WTC11 (cell line): ENCODE measurements at places on chromosomes 2 and 18. TPM values are rescaled to one million over a fixed set of nuclear protein-coding genes. Genes with fewer than 3 reads are reported as not detected.
A peak's percentile ranks its signal among the peaks of the same experiment; 100 is the strongest.

The C2orf80 gene
- 0.39 to 0.96 TPM (median 0.87 TPM) in 3 replicates for total RNA-seq

The TMEM163 gene
- 0.94 to 1.6 TPM (median 1.2 TPM) in 3 replicates for total RNA-seq

The OSBPL6 gene
- total RNA-seq: 7.4 to 9.2 TPM (median 8.3 TPM) in 3 replicates

The CPLX4 gene
- total RNA-seq: not detected in 3 replicates

The GREB1 gene
- total RNA-seq: 31.9 to 35.7 TPM (median 34.4 TPM) in 3 replicates

The MYOM1 gene
- 0.35 to 0.64 TPM (median 0.53 TPM) in 3 replicates for total RNA-seq

The MGAT4A gene
- total RNA-seq: 6.2 to 7.7 TPM (median 6.7 TPM) in 3 replicates

The RTP5 gene
- not detected in 3 replicates for total RNA-seq

The DPYSL5 gene
- total RNA-seq: 7.6 to 12.1 TPM (median 9.2 TPM) in 3 replicates

The STPG4 gene
- not detected in 3 replicates for total RNA-seq

The PRSS56 gene
- not detected in 3 replicates for total RNA-seq

The ASXL3 gene
- 0.35 to 0.76 TPM (median 0.66 TPM) in 3 replicates for total RNA-seq

The HNRNPA3 gene
- 367 to 406 TPM (median 379 TPM) in 3 replicates for total RNA-seq

The SERPINB10 gene
- not detected in 3 replicates for total RNA-seq

The KCNG2 gene
- total RNA-seq: 0.34 to 0.62 TPM (median 0.50 TPM) in 3 replicates

DNA sequence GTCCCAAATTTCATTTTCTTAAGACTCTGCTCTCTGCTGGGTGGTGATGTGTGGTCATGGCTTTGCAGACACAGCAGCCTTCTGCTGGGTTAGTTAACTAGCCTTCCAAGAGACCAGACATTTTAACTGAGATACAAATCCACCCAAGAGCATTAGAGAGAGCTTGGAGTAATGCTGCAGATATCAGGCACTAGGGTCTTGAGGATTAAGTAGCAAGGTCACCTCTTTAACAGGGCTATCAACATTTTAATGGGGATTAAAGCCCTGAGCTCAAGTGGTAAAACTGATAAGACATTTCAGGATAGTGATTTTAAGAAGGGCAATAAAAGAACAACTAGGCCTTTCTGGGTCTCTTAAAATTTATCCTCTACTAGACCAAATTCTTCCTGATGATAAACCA lies 461.2 kb downstream of the MEIS1 start:
- no peak for DNase-seq

GRCh38 chr2:190844700-190845401 lies 35.8 kb upstream of the GLS start:
- DNase-seq: no peak

DNA sequence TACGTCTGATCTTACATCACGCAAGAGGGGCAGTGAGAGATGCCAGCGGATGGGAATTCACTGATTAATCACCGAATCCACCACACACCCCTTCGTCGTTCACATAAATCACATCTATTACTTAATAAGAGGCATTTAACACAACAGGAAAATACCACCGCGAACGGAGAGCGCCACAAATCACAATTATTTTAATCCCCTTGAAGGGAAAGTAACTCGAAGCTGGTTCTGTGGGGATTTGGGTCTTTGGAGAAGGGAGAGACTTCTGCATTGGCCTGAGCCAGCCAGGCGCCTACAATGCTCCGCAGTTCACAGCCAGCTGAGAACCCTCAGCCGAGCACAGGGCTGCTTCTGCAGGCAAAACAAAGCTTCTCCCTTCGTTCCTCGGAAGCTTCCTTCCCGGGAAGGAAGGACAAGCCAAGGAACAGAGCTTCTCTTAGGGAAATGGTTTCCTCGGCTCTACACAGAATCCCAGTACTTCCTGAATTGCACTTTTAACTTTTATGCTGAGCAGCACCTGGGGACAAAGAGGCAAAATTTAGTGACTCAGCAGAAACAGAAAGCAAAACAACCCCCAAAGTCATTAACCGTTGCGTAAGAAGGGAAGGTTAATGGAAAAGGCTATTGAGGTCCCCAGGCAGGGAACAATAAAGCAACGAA lies at the start of gene LRP1B:
Gene LRP1B (minus strand): TSS at position 7 of the 660 bp plus-strand sequence. CDS start 287 bp downstream, outside the sequence.
- peak; percentile 33 for DNase-seq

GRCh38 chr2:204571041-204571440 lies 25.8 kb downstream of the PARD3B start:
- no peak for DNase-seq

- no peak for DNase-seq
Measured at GRCh38 chr2:11161747-11162146, 6.5 kb downstream of the SLC66A3 start.

- no peak for DNase-seq
Measured at GRCh38 chr2:94979406-94980375, 45.8 kb upstream of the MAL start.

DNA sequence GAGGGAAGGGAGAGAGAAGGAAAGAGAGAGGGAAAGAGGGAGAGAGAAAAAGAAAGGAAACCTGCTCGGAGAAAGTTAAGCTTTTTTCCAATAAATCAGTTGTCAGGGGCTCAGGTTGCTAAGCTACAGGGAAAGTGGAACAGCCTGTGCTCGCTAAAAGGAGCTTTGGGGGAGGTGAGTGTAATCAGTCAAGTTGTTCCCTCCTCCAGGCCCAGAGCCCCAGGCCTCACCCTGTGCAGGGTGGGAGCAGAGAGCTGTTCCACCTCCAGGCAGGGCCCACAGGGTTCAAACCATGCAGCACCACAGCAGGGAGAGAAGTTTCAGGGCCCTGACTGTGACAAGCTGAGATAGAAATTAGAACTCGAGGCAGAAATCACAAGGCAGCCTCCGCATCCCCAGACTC lies 56.4 kb upstream of the PPP1CB start:
- no peak for DNase-seq

DNA sequence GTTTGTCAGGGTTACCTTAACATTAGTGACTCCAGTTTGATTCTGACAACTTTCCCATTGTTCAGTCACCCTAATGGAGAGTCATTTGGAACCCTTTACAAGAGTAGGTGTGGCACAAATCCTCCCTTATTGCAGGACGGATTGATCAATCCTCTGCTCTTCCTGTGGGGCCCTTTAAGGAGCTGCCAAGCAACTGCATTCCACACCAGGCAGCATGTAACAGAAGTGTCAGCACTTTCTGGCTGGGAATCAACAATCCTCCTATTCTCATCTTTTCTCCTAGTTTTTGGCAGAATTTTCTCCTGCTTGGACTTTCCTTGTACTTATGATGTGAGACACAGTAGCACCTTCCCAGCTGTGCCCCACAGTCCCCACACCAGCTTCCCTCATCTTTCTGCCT lies 177.8 kb downstream of the ST6GAL2 start:
- no peak for DNase-seq

GRCh38 chr2:72780477-72780876 lies 45.4 kb downstream of the EXOC6B start:
- no peak for DNase-seq

DNA sequence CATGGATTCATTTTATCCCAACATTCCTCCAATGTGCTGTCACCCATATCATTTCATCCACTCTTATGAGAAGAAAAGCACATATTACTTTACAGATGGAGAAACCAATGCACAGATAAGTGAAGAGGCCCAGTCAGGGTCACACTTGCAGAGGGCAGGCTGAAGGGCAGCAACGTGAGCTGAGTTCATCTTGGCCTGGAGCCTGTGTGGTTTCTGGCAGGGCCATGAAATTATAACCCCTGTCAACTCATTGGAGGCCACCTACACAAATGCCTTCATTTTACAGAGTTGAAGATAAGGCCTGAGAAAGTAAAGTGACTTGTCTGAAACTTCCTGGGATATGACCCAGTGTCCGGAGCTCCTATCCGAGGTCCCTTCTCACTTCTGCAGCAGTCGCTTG lies 88.4 kb upstream of the NRP2 start:
- no peak for DNase-seq

GRCh38 chr2:240611601-240612210 lies 13.6 kb upstream of the GPR35 start:
- no peak for DNase-seq

- no peak for DNase-seq
Measured at GRCh38 chr2:236284208-236284607, 20.0 kb upstream of the ASB18 start.

GRCh38 chr18:961644-962355 lies 57.1 kb downstream of the ADCYAP1 start:
- DNase-seq: peak; percentile 66

- DNase-seq: no peak
Measured at GRCh38 chr18:55343396-55344073, 244.5 kb downstream of the TCF4 start.

DNA sequence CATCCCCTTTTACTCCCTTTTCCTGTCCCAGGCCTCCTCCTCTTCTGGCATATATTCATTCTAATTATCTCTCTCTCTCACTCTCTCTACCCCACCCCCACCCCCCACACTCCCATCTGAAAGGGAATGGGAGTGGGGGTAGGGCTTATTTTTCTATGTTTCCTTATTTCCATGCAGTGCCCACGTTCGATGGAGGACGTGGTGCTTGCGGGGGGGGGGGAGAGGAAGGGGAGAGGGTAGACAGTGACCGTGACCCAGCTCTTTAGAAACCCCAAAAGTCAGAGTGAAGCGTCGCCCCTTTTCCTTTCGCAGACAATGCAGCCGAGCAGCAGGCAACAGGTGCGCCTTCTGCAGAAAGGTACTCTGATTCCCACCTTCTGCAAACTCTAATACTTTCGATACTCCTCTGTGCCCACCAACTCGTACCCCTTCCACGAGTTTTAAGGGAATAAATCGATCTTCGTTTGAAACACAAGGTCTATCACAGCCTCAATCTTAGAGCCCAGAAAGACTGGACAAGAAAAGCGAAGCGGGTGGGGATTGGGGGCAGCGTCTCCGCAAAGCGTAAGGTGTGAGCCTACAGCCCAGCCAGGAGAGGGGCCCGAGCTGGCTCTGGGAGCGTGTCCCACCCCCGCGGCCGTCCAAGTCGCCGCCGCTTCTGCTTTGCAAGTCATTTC lies 891 bp upstream of the NR4A2 start:
- DNase-seq: no peak

GRCh38 chr18:69220529-69220928 lies 180.2 kb upstream of the DOK6 start:
- no peak for DNase-seq

DNA sequence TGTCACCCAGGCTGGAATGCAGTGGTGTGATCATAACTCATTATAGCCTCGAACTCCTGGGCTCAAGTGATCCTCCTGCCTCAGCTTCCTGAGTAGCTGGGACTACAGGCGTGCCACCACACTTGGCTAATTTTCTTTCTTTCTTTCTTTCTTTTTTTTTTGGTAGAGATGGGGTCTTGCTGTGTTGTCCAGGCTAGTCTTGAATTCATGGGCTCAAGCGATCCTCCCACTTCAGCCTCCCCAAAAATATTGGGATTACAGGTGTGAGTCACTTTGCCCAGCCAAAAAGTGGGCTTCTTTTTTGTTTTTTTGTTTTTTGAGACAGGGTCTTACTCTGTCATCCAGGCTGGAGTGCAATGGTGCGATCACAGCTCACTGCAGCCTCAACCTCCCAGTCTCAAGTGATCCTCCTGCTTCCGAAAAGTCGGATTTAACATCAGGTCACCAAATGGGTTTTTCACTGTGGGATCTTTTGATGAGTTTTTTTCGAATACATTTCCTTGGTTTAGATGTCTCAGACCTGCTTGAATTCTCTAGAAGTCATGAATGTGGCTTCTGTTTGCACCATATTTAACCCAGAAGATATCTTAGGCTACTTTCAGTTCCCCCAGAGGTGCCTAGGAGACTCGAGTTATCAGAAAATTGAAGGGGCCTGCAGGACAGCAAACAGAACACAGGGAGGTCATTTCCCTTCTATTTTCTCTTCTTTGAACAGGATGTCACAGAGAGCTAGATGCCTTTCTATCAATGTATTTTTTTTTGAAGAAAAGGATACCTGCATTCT lies 8.9 kb downstream of the RAB31 start:
- no peak for DNase-seq

DNA sequence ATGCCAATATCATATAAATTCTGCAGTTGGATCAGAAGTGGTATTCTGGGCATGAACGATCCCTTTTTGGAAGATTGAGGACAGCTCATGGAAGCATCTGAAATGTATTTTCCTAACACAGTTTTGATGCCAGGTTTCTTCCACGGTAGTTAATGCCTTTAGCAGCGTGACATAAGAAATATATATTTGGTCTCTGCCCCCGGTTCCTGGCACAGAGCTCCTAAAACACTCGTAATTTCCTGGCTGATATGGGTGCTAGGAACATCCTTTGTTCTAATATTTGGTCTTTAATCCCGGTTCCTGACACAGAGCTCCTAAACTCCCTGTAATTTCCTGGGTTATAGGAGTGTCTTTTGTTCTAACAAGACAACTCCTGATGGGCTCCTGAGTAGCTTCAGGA lies 8.2 kb upstream of the CABLES1 start:
- DNase-seq: no peak

GRCh38 chr2:64386676-64387075 lies 67.3 kb upstream of the LGALSL start:
- no peak for DNase-seq

DNA sequence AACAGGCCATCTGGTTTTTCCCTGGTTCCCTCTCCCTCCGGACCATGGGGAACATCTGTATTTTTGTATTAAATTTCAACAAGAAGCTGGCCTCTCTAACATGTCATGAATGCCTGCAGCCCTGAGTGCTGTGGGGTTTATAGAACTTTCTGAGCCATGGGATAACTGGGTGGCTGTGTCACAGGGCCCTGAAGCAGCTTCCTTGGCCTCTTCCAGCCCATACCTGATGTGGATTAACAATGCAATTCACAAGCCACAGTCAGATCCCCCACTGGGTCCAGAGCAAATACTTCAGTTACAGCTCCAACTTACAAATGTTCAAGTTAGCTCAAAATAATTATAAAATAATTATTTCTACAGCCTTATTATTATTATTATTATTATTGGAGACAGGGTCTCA lies 307.8 kb upstream of the CELF4 start:
- no peak for DNase-seq

DNA sequence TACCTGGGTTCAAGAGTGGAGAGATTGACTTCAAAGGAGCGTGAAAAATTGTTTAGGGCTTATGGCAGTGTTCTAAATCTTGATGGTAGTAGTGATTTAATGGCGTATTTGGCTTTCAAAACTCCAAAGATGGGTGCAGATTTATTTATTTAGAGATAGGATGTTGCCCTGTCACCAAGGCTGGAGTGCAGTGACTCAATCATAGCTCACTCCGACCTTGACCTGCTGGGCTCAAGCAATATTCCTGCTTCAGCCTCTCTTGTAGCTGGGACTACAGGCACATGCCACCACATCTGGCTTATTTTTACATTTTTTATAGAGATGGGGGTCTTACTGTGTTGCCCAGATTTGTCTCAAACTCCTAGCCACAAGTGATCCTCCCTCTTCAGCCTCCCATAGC lies 52.5 kb downstream of the FAM117B start:
- no peak for DNase-seq

DNA sequence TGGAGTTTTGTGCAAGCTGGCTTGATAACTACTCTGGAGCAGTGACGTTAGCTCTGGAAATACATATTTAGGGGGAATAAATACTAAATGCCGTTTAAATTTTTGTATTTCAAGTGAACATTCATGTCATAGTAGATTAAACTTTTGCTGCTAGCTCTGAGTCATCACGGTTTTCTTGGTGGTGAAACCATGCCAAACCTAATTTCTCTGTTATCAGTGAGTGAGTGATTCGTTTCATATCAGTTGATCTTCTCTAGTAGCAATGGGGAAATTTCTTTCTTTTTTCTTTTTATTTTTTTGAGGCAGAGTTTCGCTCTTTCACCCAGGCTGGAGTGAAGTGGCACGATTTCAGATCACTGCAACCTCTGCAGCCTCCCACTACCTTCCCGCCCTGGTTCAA lies 211.1 kb downstream of the PTPRM start:
- DNase-seq: no peak
